ENCODE measurements at places on chromosomes 2 and 18.

DNA sequence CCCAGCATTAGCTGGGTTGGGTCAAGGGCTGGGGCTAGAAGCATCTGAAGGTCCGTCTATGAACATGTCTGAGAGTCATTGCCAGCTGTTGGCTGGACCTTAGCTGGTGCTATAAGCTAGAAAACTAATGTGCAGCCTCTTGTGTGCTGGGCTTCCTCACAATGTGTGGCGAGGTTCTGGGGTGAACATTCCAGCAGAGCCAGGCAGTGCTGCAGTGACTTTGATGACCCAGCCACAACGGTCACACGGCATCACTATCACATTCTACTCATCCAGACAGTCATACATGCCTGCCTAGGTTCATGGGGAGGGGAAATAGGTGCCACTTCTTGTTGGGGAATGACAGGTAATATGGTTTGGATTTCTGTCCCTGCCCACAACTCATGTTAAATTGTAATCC, 260.5 kb downstream of the CYP26B1 start:
- no peak for DNase-seq

- no peak for DNase-seq
Measured at GRCh38 chr2:240962300-240963064, 35.9 kb upstream of the SNED1 start.

DNA sequence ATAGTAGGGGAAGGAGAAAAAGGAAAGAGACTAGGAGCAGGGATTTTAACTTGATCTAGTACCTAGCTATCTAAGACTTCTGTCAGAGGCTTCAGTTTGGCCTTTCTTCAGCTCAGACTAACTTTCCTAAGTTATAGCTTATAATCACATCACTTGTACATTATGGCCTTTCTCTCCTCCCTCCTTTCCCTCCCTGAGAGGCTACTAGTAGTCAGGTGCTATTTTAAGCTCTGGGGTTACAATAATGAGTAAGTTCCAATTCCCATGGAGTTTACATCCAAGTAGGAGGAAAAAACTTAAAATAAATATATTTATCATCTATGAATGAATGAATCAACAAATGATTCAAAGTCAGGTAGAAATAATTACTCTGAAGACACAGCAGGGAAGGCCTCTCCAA, 90.8 kb upstream of the CDKL4 start:
- DNase-seq: no peak

- DNase-seq: no peak
Measured at GRCh38 chr2:104784264-104784663, 69.7 kb upstream of the POU3F3 start.

DNA sequence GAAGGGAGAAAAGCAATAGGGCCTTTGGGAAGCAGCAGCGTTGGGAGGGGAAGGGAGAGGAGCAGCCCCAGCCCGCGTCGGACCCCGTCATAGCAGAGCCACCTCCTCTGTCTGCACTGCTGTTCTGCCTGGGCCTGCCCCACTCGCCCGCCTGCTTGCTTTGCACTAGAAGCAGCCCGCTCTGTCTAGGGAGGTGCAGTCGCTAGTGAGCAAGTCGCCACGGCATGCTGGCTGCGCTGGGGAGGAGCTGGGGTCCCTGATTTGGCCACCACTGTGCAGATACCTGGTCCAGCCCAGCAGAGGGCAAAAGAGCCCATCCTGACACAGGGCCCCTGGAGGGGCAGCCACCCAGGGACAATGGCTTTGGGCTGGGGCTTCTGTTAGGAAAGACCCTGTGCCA, 8.0 kb upstream of the TMEM214 start:
- no peak for DNase-seq
